Central memory CD4-positive, alpha-beta T cell (primary cell): ENCODE measurements at places on chromosomes 13 and 19.

- peak; percentile 60 for DNase-seq
Observed at GRCh38 chr19:42253245-42254088, 1.5 kb downstream of the ERF start.

GRCh38 chr19:10861103-10861651 is 10.2 kb upstream of the CARM1 start:
- DNase-seq, result no peak

- no peak for DNase-seq
Observed at GRCh38 chr13:52848455-52849195, at the start of gene PCDH8. Gene PCDH8, minus strand, starts transcription at chr13:52848640. Its CDS starts 204 bp downstream, at chr13:52848436.

DNA sequence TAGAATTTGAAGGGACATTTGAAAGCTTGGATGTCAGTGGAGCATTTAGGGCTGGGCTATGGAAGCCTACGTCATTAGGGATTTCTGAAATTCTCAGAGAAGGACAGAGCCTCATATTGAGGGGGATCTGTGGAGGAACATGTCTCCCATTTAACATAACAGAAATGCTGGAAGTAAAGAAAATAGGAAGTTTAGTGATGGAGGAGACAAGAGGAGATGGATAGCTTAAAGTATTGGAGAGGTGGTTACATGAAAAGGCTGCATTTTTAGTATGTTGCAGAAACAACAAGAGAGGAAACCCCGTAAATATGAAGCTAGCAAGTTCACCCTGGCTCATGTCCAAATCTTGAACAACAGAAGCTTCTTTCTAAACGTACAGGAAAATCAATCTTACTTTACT is 24.4 kb downstream of the LIG4 start:
- no peak for DNase-seq

DNA sequence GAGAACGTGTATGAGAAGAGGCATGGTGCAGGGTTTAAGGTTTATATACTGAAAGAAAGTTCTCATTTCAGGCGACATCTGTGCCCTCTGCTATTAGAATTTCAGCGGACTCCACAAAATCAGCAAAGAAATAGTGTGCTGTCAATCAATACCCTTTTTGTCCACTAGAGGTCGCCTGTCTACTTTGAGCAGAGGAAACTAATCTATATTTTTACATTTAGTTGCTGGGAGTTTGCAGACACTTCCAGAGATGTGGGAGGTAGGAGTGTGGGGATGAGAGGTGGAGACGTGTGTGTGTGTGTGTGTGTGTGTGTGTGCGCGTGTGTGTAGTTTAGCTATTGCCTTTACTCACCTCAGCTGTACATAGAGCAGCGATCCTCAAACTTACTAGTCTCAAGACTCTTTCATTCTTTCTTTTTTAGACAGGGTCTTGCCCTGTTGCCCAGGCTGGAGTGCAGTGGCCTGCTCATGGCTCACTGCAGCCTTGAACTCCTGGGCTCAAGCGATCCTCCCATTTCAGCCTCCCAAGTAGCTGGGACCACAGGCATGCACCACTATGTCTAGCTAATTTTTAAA is 9.7 kb downstream of the INAFM1 start:
- DNase-seq, result peak; percentile 48

GRCh38 chr13:48806522-48806921 is 152.8 kb downstream of the CYSLTR2 start:
- no peak for DNase-seq

GRCh38 chr19:2170987-2171348 is 7.2 kb downstream of the DOT1L start:
- no peak for DNase-seq

- DNase-seq, result no peak
Observed at GRCh38 chr13:47287291-47287751, 390.5 kb upstream of the HTR2A start.

DNA sequence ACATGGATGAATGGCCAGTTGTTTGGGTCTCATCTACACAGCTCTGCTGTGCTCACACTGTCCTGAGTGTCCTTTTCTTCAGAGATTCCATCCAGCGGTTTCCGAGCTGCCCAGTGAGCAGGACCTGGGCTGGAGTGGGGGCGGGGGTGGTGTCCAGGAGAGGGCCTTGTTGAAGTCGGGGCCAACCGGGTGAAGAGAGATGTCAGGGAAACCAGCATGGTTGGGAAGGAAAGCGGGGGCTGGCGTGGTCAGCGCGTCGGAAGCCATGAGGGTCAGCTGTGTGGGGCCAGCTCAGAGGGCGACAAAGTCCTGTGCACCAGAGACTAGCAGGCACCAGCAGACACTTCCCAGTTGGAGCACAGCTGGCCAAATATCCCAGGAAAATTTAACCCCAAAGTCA is 37.8 kb upstream of the SOX1 start:
- DNase-seq, result no peak

- no peak for DNase-seq
Observed at GRCh38 chr19:7247155-7247554, 47.1 kb downstream of the INSR start.

- DNase-seq, result no peak
Observed at GRCh38 chr13:109783815-109784589, 2.4 kb downstream of the IRS2 start.

- no peak for DNase-seq
Observed at GRCh38 chr19:1412995-1413800, 5.8 kb downstream of the DAZAP1 start.

DNA sequence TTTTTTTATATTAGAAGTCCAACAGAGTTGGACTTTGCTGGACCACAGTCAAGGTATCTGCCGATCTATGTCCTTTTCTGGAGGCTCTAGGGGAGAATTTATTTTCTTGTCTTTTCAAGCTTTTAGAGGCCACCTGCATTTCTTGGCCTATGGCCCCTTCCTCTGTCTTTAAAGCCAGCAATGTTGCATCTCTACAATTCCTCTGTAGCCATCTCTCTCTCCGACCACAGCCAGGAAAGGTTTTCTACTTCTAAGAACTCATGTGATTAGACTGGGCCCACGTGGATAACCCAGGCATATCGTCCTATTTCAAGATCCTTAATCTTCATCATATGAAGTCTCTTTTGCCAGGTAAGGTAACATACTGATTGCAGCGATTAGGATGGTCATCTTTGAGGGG is 43.5 kb upstream of the RGCC start:
- DNase-seq, result no peak

DNA sequence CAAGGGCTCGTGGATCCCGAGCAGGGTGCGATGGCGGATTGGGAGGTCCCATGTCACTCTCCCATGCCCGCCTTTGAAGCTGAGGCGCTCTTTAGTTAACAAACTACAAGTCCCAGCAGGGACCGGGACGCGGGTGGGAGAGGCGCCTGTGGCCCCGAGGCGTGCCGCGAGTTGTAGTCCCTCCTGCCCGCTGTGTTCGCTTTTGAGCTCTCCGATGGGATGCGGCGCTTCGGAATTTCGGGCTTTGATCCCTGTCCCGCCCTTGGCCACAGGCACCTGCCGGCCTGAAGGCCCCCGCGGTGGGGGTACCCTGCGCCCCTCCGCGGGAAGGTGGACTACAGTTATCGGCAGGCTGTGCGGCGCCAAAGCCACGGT is 11.0 kb downstream of the CYTH2 start:
- no peak for DNase-seq

- no peak for DNase-seq
Observed at GRCh38 chr13:97342136-97342535, 91.8 kb upstream of the RAP2A start.

- DNase-seq, result no peak
Observed at GRCh38 chr19:10321417-10321797, 5.6 kb upstream of the FDX2 start.

- DNase-seq, result no peak
Observed at GRCh38 chr13:28942906-28943305, 122.8 kb downstream of the MTUS2 start.

GRCh38 chr13:94173312-94173854 is 306.1 kb downstream of the DCT start:
- no peak for DNase-seq

DNA sequence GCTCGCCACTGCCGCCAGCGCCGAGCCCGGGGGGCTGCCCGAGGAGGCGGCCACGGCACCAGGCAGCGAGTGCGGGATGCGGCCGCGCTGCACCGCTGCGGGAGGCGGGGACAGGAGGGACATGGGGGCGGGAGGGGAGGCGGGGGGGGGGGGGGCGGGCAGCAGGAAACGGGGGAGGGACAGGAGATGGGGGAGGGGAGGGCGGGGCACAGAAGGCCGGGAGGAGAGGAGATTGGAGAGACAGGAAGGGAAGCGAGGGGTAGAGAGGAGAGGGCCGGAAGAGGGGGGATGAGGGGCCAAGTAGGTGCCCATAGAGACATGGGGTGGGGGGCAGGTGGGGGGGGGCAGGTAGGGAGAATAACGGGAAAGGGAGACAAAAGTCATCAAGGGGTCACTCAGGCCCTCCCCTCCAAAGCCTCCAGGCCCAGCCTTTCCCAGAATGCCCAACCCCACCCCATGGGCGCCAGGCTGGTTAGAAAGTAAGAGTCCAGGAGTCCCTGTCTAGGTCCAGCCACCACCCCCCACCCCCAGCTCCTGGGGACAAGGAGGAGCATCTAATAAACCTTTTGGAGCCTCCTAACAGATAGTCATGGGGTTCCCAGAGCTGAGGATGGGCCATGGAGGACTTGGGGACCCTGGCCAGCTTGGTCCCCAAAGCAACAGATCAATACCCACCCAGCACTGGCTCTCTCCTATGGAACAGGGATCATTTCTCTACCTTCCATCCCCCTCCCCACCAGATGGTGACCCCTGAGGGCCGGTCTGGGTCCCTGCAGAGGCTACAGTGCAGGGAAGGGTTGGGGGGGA is 9.5 kb downstream of the NR2F6 start:
- no peak for DNase-seq

GRCh38 chr19:41753936-41754529 is 1.3 kb upstream of the CEACAM6 start:
- peak; percentile 54 for DNase-seq

DNA sequence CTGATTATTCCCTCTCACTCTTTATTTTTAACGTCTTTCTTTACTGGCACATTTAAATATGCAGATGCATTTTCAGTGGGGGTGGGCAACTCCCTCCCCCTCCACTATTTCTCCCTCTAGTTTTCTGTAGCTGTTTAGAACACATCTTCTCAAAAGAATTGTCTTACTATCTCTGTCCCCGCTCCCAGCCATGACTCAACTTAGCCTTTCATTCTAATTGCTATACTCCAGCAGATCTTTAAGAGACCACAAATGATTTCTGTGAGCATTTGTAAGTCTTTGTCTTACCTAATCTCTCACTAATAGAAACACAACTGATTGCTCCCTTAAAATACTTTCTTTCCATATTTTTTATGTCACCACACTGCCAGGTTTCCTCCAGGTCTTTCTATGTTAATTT is 350.9 kb downstream of the SPRY2 start:
- DNase-seq, result no peak

DNA sequence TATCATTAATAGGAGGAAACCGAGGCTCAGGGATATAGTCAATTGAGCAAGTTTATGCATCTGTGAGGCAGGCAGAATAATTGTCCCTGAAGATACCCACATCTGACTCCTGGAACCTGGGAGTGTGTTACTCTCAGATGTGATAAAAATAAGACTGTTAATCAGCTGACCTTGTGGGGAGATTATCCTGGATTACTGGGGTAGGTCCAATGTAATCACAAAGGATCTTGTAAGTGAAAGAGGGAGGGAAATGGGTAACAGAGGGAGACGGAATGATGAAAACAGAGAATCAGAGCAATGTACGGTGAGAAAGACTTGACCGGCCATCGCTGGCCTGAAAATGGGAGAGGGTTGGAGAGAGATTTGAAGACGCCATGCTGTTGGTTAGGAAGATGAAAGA is 3.2 kb upstream of the EDDM13 start:
- no peak for DNase-seq

DNA sequence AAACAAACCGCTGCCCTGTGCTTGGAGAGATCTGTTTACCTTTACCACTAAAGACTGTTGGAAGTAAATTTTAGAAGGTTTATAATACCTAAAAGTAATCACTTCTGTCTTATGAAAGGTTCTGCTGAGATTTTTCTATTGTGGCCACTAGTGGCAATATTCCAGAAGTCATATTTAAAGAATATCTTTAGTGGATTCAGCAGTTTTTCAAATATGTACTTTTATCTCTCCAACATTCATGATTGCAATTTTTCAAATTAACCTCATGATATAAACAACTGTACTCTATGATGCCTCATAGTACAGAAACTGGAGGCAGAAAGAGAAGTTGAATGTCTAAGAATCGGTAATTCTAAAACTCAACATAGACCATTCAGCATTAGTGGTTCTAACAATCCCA is 53.2 kb upstream of the USPL1 start:
- DNase-seq, result no peak

DNA sequence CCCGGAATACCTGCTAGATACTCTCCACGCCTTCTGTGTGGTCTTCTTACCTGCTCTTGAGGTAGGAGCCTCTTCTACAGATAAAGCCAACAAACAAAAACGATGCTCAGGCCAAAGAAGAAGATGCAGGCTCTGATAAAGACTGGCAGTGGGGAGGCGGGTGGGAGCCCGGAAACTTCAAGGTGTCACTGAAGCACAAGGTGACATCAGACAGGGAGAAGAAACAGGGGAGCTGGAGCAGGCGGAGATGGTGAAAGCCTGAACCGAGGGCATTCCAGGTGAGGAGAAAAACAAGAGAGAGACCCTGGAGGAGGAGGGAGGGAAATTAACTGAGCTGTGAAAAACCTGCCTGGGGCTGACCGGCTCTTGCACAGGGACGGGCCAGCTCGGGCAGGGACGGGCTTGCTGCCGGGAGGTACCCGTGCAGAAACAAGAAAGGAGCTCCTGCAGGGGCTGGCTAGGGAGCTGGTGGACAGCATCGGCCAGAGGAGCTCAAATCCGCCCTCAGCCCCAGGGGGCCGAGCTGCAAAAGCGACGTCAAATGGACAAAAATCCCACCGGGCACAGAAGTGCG is 19.0 kb downstream of the GNG7 start:
- DNase-seq, result no peak

DNA sequence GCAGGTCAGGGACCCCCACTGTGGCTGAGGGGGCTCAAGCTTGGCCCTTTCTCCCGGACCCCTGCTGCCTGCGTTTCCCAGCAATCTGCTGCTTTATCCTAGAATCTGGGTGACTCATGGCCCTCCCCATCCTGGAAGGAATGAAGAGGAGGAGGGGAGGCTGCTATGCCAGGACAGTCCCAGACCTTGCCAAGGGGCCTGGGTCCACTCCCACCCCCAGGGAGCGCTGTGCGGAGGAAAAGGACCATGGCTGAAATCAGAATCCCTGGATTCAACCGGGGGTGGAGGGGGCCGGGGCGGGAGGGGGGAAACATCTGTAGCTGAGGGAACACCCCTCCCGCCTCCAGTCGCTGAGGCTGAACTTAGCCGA is 20.5 kb downstream of the ZNF114 start:
- DNase-seq, result no peak
